ENCODE measurements at places on chromosomes 12 and 14. TPM values are rescaled to one million over a fixed set of nuclear protein-coding genes. Genes with fewer than 3 reads are reported as not detected.

- DNase-seq: no peak
These were observed 1.1 kb downstream of the SHMT2 start for GRCh38 chr12:57230381-57231155.

DNA sequence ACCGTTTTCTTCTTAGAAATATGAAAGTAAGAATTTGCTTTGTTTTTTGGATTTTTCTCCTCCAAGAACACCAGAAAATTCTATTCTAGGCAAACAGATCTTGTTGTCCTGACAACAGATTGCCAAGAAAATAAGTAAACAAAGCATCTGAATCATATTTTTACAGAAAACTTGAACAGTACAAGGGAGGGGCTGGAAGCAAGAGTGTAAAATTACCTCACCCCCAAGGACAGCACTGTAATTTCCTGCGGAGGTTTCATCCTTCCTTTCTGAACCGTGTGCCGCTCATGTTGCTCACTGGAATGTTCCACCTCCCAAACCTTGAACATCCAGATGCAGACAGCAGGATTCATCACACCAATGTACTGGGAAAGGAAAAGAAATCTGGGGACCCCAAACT, 5.4 kb upstream of the CAMKK2 start:
- DNase-seq: no peak

DNA sequence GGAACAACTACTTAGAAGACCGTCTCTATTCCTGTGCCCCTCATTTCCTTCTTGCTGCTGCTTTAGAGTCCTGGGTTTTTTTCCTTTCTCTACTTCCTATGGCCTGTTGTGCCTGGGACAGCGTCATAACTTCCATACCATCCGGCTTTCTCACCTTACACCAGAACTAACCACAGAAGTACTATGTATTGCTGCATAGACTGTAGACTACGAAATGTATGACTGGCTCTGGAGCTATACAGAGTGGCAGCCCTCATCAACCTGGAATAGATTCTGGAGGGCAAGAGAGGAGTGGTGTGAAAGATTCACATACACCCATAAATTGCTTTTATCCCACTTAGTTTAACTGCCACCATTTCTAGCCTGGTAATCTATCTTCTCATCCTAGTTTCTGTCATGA, 16.9 kb upstream of the SRP54 start:
- no peak for DNase-seq

Gene SERPINA12
- not detected for polyA plus RNA-seq

DNA sequence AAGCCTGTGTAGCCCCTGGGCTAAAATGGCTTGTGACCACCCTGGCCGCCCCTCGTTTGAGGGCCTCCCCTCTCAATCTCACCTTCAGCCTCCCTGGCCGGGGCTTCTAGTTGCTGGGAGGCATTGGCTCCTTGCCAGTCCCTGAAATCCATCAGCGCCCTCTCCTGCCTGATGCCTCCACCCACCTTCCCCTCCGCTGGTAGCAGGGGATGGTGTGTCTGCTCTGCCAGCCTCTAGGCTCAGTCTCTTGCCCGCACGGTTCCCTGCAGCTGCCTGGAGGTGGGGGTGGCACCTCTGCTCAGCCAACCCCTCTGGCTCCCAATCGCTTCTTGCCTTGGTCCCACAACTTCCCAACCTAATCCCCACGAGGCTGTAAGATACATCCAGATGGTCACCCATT, 167.9 kb downstream of the PHETA1 start:
- no peak for DNase-seq

GRCh38 chr12:69947123-69947522, 122.1 kb downstream of the MYRFL start:
- no peak for DNase-seq

Gene JAG2
- 40.4 TPM for polyA plus RNA-seq

Gene IL23A
- polyA plus RNA-seq: 0.34 TPM

Gene PTCSC3
- not detected for polyA plus RNA-seq

Gene KCNC2
- polyA plus RNA-seq: 0.38 TPM

Gene SCNN1A
- polyA plus RNA-seq: not detected

DNA sequence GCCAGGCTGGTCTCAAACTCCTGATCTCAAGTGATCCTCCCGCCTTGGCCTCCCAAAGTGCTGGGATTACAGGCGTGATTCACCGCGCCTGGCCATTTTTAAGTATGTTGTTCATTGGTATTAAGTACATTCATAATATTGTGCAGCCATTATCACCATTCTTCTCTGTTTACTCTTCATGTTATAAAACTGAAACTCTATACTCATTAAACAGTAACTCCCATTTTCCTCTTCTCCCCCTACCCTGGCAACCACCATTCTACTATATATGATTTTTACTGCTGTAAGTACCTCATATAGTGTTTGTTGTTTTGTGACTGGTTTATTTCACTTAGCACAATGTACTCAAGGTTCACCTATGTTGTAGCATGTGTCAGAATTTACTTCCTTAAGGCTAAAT, 23.1 kb downstream of the METAP2 start:
- no peak for DNase-seq

Gene KRT83
- polyA plus RNA-seq: not detected

Gene BCL11B
- polyA plus RNA-seq: 0.86 TPM

DNA sequence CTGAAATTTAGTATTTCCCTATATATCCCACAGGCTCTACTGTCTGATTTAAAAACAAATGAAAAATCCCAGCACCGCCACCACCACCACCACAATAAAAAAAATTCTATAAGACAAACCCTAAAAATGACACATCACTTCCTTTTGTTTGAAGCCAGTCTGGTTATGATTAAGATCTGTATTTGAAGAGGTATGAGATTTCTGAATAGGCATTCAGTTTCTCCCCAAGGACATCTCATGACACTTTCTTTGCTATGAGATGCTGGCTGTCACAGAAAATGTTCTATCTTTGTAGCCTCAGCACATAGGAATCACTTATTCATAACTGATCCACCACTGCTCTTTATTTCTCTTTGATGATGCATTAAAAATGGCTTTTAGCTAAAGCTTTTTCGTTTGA, 1071.0 kb downstream of the SLC6A15 start:
- no peak for DNase-seq

- DNase-seq: no peak
These were observed 170.7 kb upstream of the GZMB start for GRCh38 chr14:24804552-24805212.

DNA sequence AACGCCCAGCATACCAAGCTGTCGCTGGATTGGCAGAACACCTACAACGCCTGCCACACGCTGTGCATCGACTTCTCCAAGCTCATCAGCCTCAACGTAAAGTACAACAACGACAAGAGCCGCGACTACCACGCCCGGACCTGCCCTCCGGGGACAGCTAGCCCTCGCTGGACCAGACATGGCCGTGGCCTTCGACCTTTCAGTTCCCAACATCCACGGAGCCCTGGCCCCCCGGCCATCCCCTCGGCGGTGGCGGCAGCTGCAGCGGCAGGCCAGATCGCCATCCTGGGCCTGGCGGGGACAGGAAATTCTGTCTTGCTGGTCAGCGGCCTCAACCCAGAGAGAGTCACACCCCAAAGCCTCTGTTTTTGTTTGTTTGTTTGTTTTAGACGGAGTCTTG, 132.6 kb upstream of the FUT8 start:
- no peak for DNase-seq

DNA sequence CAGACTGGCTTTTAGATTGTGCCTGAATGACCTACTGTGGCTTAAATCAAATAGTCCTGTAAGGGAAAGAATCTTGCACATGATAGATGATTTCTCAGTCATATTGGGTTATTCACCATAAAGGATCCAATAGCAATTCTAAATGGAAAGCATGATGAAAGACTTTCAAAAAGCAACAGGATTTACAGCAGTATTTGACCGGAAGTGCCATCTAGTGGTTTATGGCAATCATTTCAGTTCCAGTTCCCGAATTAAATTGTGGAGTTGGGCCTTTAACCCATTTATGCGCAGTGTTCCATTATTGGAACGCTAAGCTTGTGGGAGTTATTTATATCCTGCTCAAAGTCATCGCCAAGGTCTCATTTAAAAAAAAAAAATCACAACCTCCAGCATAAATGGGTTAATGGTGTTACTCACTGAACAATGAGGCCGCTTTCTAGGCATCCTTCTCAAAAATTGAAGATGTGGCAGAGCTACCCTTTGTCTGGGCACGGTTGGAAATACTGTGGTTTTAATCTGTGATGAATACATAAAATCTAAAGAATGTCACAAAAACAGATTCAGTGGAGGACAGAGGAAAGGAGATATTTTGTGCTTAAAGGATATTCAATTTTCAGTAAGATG, 60.8 kb upstream of the REP15 start:
- DNase-seq: peak; percentile 16

GRCh38 chr12:100043631-100044030, 58.9 kb upstream of the ANKS1B start:
- no peak for DNase-seq

GRCh38 chr12:74953697-74954096, 255.9 kb downstream of the KCNC2 start:
- DNase-seq: no peak

Gene TAS2R10
- 1.1 TPM for polyA plus RNA-seq

DNA sequence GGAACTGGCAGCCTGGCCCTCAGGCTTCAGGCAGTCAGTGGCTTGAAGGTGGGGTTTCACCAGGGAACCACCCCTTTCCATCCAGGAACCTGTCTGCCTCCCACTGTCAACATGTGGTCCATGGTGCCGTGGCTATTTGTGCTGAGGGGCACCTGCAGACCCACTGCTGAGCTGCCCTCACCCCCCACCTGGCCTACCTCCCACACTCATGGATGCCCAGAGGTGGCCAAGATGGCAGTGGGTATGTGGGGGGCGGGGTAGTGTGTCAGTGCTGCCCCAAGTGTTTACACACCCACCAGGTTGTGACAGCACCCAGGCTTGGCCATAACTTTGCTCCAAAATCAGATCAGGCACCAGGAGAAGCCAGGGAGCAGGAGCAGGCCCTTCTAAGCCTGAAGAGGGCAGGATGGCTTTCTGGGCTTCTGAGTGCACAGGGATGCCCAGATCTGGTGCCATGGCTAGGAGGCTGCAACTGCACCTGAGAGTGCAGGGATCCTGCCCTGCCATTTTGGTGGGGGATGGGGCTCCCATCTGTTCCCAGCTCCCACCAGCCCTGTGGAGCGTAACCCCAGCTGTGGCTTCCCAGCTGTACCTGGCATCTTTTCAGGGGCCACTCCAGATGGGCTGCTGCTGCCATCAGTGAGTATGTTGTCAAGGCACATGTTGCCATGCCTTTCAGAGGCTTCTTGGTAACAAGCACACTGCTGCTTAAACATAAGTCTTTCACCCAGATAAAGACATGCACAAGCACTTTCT, 263.9 kb downstream of the LRIG3 start:
- DNase-seq: no peak

Gene CLEC1A
- 2.9 TPM for polyA plus RNA-seq

DNA sequence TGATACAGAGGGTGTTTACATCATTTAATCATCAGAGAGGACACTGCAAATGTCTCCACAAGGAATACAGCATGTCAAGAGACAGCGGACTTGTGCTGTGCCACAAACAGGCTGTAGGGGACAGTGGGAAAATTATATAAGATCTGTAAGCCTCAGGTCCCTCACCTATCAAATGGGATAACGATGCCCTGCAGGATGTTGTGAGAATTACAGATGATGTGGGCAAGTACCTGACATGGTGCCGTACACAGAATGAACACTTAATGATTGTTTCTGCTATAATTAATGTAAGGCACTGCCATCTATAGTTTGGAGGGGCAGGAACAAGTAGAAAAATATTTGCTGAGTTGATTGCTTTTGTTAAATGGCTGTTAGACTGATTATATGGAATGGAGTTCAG, 81.9 kb upstream of the GTF2A1 start:
- DNase-seq: no peak

DNA sequence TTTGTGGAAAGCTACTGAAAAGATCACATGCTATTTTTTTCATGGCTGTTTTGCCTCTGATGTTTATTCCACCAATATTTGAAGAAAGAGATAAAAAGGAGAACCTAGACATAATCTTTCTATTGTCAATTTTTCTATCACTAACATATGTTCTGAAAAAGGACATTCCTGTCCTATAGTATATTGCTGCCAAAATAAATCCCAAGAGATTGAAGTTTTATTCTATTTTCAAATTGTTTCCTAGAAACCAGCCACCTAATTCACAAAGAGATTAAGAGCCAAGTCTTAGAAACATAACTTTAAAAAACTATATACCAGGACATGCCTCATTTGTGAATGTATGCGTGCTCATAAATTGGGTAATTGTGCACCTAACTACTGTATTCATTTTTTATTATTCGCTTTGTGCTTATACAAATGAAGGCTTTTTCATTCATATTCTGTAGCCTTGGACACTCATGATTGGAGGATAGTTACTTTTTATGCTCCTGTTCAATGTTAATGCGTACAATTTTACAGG, 200.7 kb downstream of the FUT8 start:
- DNase-seq: peak; percentile 43

DNA sequence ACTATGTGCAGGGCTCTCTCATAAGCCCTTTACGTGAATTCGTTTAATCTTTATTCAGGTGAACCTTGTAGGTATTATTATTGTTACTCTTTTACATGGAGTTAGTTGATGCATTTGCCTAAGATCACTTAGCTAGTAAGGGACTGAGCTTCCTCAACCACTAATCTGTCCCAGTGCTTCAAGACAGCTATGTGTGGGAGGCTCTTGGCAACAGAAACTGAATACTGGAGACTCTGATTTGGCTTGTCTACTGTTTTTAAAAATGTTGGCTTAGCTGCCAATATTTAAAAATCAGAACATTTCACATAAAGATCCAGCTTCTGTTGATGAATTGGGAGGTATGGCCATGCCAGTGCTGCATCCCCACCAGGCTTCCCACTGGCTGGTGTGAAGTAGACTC, 6.8 kb downstream of the KNTC1 start:
- no peak for DNase-seq

Gene SMARCD1
- polyA plus RNA-seq: 53.4 TPM

DNA sequence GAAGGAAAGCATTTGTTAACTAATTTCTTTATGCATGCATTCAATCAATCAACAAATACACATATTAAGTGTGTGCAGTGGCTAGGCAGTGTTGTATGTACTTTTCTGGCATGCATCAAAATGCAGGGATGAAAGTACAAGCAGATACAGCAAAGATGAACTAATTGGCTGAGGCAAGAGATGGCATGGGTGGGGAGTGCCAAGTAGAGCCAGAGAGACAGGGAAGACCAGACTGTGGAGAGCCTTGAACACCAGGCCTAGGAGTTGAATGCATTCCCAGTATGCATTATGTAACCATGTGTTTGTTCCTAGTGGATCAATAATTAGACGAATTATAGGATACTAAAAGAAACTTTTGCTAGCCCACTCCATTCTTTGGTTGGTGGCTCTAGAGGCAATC, 17.3 kb upstream of the LMNTD1 start:
- no peak for DNase-seq

DNA sequence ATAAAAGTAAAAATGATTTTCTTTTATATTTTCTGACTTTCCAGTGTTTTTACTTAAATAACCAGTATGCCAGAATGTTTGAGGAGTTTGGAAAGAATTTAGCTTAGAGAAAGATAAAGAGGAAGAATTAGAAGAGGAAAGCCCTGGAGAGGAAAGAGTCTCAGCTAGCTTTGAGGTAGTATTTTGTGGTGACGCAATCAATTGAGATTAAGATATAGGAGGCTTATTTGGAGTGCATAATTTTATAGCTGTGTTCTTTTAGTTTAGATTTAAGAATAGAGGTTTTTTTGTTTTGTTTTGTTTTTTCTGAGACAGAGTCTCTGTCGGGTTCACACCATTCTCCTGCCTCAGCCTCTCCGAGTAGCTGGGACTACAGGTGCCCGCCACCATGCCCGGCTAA, 18.1 kb downstream of the CLEC2B start:
- no peak for DNase-seq

Gene CELA1
- not detected for polyA plus RNA-seq
